ENCODE measurements at places on chromosomes 13 and 19.

DNA sequence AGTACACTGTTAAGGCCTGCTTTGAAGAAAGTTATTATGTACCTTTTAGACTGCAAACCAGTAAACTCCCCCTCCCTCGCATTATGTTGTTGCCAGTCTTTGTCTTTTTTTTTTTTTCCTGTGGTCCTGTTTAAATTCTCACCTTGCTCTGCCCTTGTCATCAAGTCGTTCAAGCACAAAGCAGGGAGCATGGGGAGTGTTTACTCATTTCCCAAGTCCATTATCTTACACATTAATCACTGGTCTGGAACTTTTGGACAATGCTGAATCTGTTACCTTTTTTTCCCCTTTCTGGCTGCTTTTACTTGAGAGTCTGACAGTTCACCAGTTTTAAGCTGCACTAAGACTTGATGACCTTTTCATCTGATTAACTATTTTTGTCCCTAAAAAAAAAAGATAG lies 108.2 kb downstream of the DACH1 start:
- DNase-seq = no peak

DNA sequence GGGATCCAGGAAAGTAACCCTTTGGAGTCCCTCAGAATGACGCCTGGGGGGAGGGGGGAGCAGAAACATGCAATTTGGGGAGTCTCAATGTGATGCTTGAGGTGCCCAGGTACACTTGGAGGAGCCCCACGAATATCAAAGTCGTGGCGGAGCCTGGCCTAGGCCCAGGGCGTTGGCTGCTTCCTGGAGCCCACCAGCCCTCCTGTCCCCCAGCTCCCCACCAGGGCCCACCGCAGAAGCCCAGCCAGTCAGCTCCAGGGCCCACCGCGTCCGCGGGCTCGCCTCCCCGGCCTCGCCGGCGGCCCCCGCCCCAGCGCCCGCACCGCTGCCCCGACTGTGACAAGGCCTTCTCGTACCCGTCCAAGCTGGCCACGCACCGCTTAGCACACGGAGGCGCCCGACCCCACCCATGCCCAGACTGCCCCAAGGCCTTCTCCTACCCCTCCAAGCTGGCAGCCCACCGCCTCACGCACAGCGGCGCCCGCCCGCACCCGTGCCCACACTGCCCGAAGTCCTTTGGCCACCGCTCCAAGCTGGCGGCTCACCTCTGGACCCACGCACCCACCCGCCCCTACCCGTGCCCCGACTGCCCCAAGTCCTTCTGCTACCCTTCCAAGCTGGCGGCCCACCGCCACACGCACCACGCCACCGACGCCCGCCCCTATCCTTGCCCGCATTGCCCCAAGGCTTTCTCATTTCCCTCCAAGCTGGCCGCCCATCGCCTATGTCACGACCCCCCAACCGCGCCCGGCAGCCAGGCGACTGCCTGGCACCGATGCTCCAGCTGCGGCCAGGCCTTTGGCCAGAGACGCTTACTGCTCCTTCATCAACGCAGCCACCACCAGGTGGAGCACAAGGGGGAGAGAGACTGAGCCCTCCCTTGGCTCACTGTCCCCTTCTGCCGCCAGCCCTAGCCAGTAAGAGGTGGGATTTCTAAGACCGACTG lies 2.1 kb downstream of the ZNF575 start:
- DNase-seq = no peak

DNA sequence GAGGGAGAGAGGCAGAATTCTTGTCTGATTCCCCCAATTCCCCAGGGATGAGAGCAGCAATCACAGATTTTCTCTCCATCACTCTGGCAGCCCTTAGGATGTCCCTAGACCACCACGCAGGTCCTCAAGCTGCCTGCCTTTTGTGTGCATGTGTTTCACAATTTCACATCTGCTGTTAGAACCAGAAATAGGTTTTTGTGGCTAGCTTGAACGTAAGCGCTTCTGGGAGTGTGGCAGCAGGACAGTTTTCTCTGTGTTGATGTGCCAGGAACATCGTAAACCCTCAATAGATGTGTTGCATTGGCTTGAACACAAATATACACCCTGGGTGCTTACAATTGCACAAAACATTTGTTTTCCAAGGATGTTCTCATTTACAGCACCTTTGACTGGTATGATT lies 78.8 kb upstream of the TMTC4 start:
- DNase-seq = no peak

- no peak for DNase-seq
These were observed 119.3 kb upstream of the GJB6 start for GRCh38 chr13:20351281-20352022.

DNA sequence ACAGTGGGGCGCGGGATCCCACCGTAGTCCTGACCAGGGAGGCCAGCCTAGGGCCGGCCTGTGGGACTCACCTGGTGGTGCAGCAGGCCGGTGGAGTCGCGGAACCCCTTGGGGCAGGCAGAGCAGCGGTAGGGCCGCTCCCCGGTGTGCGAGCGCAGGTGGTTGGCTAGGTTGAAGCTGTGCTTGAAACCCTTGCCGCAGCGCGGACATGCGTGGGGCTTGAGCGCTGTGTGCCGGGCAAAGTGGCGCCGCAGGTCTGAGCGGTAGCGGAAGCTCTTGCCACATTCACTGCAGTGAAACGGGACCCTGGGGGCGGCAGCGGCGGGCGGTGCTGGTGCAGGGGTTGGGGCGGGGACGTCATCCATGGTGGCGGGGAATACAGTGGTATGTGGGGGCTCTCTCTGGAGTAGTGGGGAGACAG lies 1.8 kb downstream of the FIZ1 start:
- DNase-seq = no peak

Measured in thymus (tissue), 14 donors.